ENCODE measurements at places on chromosomes 11 and 22. TPM values are rescaled to one million over a fixed set of nuclear protein-coding genes. Genes with fewer than 3 reads are reported as not detected.
A peak's percentile ranks its signal among the peaks of the same experiment; 100 is the strongest.

DNA sequence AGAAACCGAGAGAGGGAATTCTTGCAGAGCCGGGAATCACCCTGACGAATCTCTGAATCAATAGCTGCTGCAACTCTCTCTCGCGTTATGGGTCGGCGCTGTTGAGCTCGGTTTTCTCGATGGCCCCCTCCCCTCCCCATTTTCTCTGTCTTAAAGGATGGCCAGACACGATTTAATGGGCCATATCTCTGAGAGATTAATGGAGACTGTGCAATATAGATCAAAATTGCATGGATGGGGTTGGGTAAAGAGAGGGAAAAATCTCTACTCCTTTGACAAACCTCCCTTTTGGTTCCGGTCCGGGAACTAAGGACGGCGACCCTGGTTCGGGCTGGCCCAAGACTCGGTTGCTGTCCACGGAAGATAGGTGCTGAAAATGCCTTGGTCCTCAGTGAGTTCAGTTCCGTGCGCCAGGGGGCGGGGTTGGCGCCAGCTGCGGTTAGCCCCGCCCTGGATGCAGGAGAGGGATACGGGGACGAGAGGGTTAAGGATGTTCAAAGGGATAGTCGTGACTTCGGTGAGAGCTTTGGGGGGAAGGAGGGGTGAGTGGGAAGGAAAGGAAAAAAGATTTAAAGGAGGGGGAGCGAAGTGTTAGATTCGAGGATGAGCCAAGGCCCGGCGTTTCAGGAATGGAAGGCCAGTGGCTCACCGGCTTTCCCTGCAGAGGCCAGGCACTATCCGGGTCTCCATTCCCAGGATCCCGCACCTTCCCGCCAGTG is 103.6 kb upstream of the HSD17B12 start:
- no peak for DNase-seq

DNA sequence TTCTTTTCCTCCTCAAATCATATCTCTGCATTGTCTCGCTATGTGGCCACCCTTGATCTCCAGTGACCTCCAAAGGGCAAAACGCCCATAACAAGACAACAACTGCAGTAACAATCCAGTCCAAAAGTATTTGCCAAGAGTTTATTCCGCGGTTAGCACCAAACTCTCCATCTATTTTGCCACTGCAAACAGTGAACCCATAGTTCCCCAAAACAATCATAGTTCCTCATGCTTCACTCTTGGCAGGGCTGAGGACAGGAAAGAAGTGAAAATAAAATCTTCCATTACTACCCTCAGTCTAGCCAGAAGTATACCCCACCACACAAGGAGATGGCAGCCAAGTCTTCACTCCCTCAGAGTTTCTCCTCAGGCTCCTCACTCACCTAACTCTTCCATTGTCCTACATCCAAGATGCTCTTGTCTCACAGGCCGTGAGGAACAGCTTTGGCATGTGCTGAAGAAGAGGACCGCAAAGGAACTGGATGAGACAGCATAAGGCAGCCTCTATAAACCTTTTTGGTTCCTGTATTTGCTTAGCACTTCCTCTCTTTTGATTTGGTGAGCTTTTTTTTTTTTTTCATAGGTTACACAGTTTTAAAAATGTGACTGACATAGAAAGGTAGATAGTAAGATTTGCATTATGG is at the start of gene LPXN:
TSS of gene LPXN (minus strand) at position 480 of the 644 bp plus-strand sequence. CDS start at position 396, 84 bp downstream.
- DNase-seq: no peak

The SLC22A6 gene
- not detected for total RNA-seq

DNA sequence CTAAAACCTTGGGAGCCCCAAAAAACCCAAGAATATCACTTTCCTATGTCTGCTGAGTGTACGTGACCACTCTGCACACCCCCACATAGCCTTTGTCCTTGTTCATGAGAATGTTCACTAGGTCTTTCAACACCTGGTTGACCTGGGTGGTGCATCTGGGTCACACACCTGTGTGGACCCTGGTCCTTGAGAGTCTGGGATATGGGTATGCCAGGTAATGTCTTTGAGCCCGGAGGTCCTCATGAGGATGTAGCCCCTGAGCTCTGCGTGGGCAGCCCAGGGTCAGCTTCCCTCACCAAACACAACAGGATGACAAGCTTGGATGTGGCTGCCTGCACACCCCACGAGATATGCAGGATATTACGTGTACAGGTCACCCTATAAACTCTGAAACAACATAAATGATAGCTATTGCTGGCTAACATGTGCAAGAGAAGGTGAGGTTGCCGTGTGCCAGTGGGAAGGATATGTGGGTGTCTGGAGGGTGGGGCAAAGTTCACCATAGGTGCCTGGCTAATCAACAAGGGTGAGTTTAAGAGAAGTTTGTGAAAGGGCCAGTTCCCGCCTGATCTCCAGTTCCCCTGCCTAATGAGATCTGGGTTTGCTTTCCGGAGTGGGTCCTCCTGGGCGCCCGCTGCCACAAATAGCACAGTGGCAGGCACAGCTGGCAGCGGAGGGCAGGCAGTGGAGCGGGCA is 1.4 kb upstream of the PPARA start:
- no peak for DNase-seq

The UBQLNL gene
- 0.33 TPM for total RNA-seq

DNA sequence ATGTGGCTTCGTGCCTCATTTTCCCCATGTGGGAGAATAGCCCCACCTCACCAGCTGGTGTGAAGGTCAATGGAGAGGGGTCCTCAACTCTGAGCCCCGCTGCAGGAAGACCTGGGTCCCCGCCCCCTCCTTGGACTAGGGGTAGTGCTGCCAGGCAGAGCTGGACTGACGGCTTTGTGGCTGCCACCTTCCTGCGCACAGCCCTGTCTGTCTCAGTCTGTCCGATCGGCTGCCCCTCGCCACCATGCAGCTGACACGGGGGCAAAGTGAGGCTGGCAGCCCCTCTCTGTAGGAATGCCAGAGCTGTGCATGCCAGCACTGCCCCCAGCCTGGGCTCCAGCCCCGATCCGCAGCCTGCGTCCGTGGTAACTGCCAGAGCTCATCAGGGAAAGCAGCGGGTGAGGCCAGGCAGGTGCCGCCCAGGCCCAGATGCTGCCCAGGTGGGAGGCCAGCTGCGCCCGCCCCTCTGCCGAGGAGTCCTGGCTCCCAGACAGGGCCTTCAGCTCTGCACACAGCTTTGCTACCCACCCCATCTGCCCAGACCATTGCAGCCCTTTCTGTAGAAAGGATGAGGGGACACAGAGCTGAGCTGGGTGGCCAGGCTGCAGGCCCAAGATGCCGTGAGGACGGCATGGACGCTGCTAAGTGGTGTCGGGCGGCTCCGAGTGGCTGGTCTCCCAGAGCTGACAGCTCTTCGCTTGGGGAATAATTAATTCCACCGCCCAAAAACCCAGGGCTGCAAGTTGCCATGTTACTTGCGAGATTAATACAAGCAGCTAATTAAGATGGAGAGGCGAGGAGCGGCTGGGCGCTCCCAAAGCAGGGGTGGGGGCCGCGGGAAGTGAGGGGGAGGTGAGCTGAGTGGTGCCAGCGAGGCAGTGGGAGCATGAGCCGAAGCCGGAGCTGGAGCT is 19.5 kb upstream of the FLRT1 start:
- no peak for DNase-seq

GRCh38 chr11:20099527-20099926 is 60.7 kb downstream of the DBX1 start:
- DNase-seq: no peak

GRCh38 chr11:41499429-41499828 is 40.0 kb upstream of the LRRC4C start:
- no peak for DNase-seq

The CBY1 gene
- total RNA-seq: 7.7 TPM

DNA sequence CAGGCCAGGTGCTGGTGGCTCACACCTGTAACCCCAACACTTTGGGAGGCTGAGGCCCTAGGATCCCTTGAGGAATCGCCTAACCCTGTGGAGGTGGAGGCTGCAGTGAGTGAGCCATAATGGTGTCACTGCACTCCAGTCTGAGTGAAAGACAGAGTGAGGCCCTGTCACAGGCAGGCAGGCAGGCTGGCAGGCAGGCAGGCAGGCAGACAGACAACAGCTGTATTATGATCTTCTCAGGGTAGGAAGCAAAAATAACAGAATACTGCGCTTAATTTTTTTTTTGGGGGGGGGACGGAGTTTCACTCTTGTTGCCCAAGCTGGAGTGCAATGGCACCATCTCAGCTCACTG is 3901.6 kb upstream of the OR11H1 start:
- DNase-seq: no peak

The CCDC116 gene
- total RNA-seq: 0.29 TPM

The TRPM5 gene
- not detected for total RNA-seq

- no peak for DNase-seq
Measured at GRCh38 chr22:37428649-37429586, 1.6 kb upstream of the ELFN2 start.

The FXYD6 gene
- 0.93 TPM for total RNA-seq

- DNase-seq: no peak
Measured at GRCh38 chr11:104572279-104572678, 326.0 kb downstream of the CASP12 start.

GRCh38 chr11:57406337-57406904 is 16.0 kb upstream of the PRG2 start:
- peak; percentile 64 for DNase-seq

GRCh38 chr11:61268588-61269250 is 26.4 kb downstream of the VWCE start:
- no peak for DNase-seq

DNA sequence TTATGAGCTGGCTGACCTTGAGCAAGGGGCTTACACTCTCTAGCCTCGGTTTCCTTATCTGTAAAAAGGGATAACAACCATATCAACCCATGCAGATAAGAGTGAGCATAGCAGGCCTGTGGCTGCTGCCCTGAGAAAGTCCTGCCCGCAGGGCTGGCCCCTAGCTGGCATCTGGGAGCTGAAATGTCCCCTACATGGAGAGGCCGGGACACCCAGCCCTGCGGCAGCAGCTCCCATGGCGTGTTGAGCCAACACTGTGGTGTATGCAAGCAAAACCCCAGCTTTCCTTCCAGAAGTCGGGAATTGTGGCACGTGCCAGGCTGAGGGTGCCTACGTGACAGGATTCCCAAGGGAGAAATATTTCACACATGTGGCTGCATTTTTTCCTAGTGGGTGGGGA is 358.9 kb downstream of the CTTN start:
- no peak for DNase-seq

The SLC5A4 gene
- not detected for total RNA-seq

The OR5A1 gene
- total RNA-seq: not detected

DNA sequence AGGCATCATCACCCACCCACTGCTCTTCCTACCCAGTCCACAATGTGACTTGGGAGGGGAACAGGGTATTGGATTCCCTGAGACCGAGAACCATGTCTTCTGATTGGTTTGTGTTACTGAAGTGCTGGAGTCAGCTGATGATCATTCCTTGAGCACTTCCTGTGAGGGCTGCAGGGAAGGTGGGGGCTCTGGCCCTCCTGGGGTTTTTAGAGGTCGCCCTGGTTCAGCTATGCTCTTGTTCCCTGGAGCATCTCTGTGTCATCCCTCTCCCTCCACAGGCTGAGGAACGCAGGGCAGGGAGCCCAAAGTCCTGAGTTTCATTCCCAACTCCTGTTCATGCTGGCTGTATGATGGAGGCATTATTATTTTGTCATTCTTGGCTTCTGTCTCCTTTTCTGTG is 6.7 kb downstream of the ZC3H7B start:
- DNase-seq: no peak

DNA sequence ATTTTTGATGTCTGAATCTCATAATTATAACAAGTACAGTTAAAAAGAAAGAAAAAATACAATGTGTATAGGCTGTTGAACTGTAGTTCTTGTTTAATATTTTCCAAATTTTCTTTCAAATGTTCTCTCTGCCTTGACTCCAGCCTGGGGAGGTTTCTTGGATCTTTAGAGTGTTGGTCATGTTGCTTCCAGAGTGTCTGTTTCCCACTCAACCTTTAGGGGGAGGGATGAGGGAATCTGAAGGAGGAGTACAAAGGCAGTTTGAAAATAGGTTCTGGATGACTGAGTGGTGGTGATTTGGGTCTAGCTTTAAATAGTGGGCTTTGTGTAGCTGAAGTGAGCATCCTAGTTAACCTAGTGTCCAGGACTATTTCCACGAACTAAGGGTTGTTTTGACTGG is 2.0 kb downstream of the CTNND1 start:
- DNase-seq: no peak

The NXPE2 gene
- total RNA-seq: not detected

GRCh38 chr11:1207401-1208143 is 15.3 kb upstream of the MUC5B start:
- no peak for DNase-seq

DNA sequence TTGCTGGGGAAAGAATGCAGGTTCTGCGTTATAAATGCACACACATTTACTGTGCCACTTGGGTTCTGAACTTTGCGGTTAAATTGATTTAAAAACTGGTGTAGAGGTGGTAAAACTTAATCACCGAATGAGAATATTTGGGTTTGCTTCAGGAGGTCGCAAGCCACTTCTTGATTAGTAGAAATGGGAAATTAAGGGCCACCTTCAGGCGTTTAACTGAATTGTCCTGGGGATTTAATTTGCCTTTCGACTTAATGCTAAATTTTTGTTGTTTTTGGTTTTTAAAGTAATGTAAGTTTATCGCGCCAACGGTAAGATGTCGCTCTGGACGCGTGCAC is 459 bp upstream of the NCR3LG1 start:
- no peak for DNase-seq

DNA sequence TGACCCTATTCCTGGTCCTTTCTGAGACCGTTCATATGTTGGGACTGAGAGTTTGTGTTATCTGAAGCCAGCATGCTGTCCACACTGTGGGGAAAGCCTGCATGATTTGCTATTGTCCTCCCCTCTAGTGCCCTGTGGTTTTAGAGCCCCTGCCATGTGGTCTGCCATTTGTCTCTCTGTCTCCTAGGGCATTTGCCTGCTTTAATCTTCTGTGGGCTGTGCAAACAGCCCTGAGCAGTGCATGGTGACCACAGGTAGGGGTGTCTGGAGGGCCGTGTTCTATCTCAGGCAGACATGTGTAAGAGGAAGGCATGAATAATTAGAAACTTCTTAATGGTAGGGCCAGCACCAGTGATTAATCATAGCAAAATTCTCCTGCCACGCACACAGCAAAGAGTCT is 23.0 kb downstream of the AMPD3 start:
- DNase-seq: no peak

GRCh38 chr11:46099963-46100316 is 21.3 kb downstream of the PHF21A start:
- DNase-seq: no peak

The BIK gene
- total RNA-seq: 6.3 TPM

GRCh38 chr22:19721330-19722177 is 1.8 kb upstream of the GP1BB start:
- no peak for DNase-seq

DNA sequence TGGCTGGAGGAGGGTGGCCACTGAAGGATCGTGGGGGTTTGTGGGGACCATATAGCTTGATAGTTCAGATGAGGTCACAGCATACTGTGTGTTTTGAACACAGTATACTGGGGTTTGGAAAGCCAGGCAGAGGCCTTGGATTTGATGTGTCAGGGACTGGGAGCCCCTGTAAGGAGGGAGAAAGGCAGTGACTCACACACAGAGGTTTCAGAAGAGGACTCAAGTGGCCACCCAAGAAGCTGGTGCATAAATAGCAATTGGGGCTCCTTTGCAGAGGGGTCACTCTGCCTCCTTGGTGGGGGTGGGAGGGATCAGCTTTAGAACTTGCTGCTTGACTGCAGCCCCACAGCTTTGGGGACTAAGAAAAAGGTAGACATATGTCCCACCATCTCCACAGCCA is 39.3 kb downstream of the SLC5A1 start:
- no peak for DNase-seq

GRCh38 chr11:2929531-2929949 is 320 bp upstream of the PHLDA2 start:
- DNase-seq: no peak
